Astrocyte (in vitro differentiated cells and primary cell): ENCODE measurements at places on chromosomes 7 and 10.

GRCh38 chr7:9958486-9958885, 1015.2 kb upstream of the PHF14 start:
- no peak for DNase-seq

DNA sequence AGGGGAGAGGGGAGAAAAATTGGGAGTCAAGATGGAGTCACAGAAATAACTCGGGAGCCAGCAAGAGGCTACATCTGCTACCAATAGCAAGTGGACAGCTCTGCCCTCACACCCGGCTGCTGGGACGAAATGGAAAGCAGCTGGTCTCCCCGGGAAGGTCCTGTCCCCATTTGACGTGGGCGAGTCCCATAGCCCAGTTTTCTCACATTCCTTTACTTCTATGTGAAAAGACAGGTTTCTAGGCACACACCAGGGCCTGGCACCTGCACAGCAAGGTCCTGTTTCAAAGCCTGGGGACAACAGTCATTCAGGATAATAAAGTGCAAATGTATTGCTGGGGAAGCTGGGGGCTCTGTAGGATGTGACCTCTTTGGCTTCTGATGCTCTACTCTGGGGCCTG, 162.6 kb downstream of the OAT start:
- no peak for DNase-seq

- no peak for DNase-seq
Observed at GRCh38 chr10:70448236-70448635, 6.8 kb upstream of the NODAL start.

GRCh38 chr7:22549667-22550513, 49.9 kb upstream of the STEAP1B start:
- no peak for DNase-seq

DNA sequence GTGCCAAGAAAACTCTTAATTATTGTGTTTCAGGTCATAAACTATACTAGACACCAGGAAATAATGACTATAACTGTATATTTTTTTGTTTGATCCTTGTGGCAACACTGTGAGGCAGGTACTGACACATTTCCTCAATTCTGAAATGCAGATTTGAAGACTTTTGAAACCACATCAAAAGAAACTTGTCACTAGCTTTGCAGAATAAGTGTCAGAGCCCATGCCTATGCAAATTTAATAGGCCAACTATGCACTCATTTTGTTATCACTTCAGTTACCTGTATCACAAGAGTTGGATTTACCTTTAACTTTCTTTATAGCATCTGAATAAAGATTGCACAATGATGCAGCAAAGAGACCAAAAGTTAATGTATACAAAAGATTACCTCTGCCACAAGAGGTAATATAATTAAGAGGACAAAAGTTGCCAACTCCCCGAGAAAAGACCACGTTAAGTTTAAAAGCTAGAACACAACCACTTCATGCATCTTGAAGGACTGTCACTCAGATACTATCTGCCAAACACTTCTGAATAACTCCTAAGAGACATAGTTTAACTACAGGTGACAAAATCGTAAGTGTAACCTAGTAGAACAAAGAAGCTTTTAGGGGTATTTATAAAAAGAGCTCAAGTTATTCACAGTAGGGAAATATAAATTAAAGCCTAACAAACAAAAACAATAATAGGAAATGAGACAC, 80.5 kb downstream of the ELAPOR2 start:
- no peak for DNase-seq

- no peak for DNase-seq
Observed at GRCh38 chr10:120011359-120012130, 119.0 kb downstream of the SEC23IP start.

DNA sequence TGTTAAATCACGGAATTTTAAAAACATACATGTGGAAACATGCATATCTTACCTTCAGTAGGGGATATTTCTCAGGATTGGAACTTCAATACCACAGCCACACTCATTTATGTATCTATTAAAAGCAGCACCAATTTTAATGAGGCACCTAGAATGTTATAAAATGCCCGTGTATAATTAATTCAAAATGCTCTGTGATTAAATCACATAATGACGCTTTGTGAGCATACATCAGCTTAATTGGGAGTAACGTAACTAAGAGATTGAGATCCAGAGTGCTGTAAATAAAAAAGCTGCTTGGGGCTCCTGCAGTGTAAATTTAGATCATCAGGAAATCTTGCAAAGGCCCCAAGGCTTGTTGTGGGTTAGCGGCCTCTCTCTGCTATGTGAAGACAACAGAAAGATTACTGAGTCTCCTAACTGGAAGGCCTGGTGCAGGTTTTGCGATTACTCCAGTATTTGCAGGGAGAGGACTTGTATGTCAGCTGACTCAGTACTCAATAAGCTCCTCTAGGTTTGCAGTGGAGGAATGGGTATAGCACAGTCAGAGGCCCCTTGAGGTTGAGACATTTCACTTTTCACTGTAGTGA, 195.5 kb upstream of the PHYHIPL start:
- no peak for DNase-seq

- no peak for DNase-seq
Observed at GRCh38 chr7:124033095-124033806, 384 bp upstream of the TMEM229A start.

GRCh38 chr7:30790356-30790755, 19.1 kb downstream of the MINDY4 start:
- no peak for DNase-seq

DNA sequence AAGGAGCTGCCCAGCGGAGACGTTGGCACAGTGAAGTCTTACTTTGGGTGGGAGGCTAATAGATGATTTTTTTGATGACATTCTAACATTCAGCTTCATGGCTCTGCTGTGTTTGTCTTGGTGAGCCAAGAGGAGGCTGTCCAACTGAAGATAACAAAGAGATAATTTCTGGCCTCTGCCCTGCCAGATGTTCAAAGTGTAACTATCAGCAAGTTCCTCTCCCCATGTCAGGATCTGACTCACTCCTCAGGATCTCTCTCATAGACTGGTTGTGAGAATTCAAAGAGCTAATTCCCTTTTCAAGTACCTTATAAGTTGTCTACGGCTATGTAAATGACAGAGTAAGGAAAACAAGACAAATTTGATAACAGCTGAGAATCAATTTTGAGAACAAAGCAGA, 1340.9 kb downstream of the XPNPEP1 start:
- DNase-seq: peak; percentile 76

- DNase-seq: peak; percentile 32
Observed at GRCh38 chr10:24453404-24453830, 244.5 kb downstream of the KIAA1217 start.

DNA sequence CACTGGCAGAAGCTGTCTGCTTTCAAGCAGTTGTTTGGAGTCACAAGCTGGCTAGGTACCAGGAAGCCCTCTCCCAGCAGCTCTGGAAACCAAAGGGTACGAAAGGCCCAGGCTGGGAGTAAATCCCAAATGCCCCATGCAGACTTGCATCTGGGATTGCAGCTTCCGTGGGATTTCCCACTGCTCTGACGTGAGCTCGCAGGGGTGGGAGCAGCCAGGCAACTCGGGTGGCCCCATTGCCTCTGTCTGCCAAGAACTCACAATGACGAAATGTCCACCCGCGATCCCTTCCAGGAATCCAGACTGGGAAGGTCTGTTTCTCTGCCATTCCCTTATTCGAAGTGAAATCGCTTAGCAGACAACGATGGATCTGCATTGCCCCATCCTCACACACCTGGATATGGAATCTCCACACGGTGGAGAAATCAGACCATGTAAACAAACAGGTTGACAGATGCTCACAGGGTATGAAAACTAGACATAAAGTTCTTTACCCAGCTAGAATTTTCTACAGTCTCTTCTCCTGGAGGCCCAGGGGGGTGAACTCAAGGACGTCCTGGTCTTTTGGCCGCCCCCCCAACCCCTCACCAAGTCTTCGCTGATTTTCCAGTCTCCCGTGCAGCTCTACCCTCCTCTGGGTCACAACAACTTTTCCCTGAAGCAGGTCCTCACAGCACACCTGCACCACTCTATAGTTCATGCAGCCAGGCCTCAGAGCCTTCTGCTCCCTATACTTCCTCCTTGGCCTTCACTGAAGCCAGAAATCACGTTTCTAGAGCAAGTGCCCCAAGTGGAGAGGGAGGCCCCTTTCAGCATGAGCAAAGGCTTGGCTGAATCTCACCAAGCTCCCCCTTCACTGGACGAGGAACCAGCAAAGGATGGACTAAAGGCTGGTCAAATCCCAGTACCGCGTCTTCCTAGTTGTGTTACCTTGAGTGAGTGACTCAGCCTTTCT, 20.0 kb downstream of the SH3PXD2A start:
- peak; percentile 53 for DNase-seq

GRCh38 chr7:8205537-8205936, 56.4 kb downstream of the ICA1 start:
- no peak for DNase-seq

- DNase-seq: no peak
Observed at GRCh38 chr7:33079096-33079495, 16.5 kb upstream of the NT5C3A start.

DNA sequence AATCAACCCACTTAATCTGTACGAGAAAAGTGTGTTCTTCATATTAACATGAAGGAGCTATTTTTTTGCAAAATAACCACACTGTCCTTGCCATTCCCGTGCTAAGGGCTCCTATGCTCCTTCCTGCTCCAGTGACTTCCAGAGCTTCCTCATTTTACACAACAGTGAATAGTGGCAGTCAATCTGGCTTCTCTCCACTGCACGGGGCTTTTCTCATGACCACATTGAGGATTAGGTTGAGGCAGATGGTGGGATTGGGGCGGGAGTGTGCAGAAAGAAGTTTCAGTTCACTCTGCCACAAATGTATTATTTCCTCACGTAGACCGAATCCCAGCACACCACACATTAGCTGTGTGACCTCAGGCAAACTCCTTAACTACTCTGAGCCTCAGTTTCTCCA, 235.1 kb downstream of the ARHGAP12 start:
- no peak for DNase-seq

GRCh38 chr10:102781921-102782557, 38.3 kb downstream of the WBP1L start:
- peak; percentile 72 for DNase-seq
